Right cardiac atrium (tissue), 5 donors: ENCODE measurements at places on chromosomes 13 and 19. TPM values are rescaled to one million over a fixed set of nuclear protein-coding genes. Genes with fewer than 3 reads are reported as not detected.

Gene PSG3
- polyA plus RNA-seq: not detected

Gene ANO8
- 7.8 TPM for polyA plus RNA-seq

DNA sequence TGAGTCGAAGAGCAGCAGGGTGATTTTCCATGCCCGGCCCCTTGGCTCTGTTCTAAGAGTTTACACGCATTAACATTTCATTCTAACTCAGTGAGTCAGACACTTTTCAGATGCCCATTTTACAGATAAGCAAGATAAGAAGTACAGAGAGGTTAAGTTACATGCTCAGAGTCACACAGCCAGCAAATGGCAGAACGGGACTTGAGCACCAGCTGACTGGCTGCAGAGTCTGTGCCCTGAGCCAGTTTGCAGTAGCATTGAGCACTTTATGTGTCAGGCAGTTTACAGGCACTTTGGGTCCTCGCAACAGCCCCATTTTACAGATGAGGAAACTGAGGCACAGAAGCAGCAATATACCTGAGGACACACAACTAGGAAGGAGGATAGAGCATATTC lies 19.0 kb downstream of the CCDC8 start:
- DNase-seq: peak; percentile 4

DNA sequence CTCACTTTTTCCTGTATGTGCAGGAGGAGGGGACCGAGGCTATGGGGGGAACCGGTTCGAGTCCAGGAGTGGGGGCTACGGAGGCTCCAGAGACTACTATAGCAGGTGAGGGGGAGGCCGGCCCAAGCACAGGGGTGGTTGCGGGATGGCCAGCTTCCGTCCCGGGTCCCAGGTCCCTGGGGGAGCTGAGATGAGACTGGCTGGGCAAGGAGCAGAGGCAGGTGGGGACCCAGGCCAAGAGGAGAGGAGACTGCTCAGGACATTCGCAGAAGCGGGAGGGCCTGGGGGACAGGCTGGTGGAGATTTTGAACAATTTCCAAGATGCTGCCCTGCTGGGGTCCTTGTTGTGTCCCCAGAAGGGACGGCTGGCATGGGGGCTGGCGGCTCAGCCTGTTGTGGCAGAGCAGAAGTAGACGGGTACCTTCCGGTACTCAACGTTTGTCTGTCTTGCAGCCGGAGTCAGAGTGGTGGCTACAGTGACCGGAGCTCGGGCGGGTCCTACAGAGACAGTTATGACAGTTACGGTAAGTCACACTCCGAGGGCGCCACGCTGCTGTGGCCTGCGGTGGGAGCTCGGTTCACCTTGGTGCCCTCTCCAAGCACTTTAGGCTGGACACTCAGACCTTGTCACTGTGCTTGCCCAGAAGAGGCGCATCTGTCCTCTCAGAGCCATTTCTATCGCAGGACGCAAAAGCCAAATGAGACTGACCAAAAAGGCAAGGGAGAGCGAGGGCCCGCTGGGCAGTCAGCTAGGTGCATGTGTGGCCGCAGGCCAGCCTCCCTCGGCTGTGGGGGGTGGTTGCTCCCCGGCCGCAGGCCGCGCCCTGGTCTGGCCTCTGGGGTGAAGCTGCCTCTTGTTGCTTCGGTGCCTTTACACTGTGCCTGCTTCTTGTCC lies 2.6 kb downstream of the CIRBP start:
- peak; percentile 38 for DNase-seq

DNA sequence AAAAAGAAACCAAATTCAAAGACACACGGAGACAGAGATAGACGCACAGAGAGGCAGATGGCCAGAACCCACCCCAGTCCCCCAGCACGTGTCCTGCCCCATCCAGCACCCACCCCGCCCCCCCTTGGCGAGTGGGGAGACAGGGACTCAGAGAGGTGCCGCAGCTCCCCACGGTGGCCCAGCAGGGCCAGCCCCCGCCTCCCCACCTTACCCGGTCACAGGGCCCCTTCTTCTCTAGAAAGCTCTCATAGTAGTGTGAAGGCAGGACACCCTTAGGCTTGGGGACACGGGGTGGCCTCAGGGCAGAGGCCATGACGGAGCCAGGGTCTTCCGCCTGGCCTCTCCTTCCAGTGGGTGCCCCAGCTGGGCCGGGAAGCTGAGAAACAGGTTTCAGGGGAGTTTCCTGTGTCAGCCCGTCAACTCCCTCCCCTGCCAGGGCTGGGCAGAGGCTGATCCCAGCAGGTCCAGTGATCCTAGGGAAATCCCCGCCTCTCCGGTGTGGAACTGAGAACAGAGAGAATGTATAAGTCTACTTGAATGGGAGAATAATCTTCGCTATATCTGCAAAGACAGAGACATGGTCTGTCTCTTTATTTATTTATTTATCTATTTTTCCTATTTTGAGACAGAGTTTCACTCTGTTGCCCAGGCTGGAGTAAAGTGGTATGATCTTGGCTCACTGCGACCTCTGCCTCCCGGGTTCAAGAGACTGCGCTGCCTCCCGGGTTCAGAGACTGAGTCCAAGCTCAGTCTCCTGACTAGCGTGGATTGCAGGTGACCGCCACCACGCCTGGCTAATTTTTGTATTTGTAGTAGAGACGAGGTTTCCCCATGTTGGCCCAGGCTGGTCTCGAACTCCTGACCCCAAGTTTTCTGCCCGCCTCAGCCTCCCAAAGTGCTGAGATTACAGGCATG lies at the start of gene STAP2:
TSS of gene STAP2 (minus strand) at position 387 of the 915 bp plus-strand sequence. CDS start at position 313, 74 bp downstream.
- DNase-seq: no peak

DNA sequence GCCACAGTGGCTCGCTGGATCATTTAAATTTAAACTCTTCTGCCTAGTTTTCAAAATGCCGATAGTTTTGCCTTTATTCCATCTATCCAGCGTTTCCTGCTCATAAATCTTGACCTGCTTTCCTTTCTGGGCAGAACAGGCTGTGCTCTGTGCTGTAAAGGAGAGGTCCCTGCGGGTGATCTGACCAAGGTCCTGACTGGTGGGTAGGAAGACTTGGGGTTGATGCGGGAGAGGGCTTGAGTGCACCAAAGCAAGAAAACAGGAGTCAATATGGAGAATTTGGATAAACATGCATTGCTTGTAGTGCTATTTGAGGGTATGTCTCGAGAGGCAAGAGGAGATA lies 533.6 kb downstream of the MYO16 start:
- DNase-seq: no peak

- DNase-seq: peak; percentile 86
Measured at GRCh38 chr13:27826379-27827353, 34.4 kb downstream of the GSX1 start.

DNA sequence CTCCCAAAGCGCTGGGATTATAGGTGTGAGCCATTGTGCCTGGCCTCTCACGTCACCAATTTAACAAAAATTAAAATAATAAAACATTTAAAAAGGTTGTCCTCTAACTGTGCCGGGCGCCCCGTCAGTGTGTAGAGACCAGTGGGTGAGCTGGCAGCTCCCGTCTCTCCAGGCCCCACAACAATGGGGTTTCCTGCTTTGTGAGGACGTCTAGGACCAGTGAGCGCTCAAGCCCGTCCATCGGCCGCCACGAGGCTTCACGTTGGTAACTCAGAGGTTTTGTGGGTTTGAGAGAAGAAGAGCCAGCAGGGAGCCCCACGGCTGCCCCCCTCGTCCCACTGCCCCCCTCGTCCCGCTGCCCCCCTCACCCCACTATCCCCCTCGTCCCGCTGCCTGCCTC lies 4.7 kb downstream of the LSM7 start:
- peak; percentile 48 for DNase-seq

- DNase-seq: no peak
Measured at GRCh38 chr19:21308773-21309172, 20.4 kb downstream of the ZNF708 start.

GRCh38 chr13:30313311-30313710 lies 6.0 kb upstream of the KATNAL1 start:
- no peak for DNase-seq
